Fibroblast of skin of back (primary cell): ENCODE measurements at places on chromosomes 16 and 17.

- no peak for DNase-seq
Measured at GRCh38 chr16:85104147-85104546, 8.1 kb downstream of the CIBAR2 start.

DNA sequence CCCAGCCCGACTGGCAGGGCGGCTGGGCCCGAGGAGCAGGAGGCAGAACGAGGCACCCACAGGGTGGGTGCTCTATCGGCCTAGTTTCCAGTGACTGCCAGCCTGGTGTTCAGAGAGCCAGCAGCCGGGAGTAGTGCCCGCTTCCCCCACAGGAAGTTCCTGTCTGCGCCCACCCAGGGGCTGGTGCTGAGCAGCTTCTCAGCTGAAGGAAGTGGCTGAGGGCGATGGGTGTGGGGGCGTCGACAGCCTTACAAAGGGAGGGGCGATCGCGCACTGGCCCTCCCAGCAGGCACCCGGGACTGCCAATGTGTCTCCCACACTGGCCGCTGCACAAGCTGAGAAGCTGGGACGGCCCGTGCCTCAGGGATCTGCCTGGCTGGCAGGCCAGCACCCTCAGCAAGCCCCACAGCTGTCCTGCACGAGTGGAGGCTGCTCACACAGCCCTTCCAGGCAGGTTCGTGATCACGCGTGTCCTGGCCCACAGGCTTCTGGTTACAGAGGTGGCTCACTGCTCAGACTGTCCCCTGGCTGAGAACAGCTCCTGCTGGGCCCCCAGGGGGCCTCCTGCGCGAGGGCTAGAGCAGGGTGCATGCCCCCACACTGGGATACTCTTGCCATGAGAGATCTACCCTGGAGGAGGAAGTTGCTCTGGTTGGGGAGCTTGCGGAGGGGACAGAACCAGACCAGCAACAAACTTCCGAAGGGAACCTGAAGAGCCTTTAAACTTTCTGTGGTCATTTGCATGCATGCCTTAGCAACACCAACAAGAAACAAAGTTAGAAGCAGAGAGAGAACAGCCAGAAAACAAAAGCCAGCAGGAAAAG is 2.5 kb downstream of the RNF166 start:
- DNase-seq: no peak

- DNase-seq: no peak
Measured at GRCh38 chr16:57889522-57889921, 81.4 kb downstream of the CNGB1 start.

DNA sequence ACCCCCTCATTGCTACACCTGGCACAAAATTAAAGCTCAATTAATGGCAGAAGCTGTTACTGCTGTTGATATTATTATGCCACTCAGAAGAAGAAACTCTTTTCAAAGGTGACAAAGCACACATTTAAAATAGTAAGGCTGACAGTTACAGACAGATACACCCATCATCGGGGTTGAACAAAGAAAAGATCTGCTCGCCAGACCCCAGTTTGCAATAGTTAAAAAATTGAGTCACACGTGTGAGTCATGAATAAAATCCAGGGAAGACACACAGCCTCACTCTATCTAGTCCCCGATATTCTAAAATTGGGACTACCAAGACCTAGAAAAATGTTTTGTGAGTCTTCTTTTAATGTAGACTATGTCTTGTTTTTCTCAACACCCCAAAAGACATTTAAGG is 330.0 kb upstream of the SOX9 start:
- peak; percentile 4 for DNase-seq

DNA sequence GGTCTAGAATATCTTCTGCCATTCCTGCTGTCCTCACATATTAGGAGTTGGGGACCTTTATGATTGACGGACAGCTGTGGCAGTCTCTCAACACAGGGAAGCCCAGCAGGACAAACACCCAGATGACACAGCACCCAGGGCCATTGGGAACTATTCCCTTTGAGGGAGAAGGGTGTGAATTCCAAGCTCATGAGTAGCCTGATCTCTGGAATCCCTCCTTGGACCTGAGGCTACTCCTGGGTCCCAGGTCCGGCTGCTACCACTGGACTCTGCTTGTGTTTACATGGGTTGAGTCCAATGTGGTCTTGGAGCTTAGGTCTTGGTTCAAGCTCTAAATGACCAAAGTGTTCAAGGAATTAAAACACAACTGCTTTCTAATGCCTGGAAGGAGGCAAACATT is 78.9 kb downstream of the SLC6A2 start:
- DNase-seq: no peak

GRCh38 chr17:45006927-45007461 is 38.9 kb upstream of the C1QL1 start:
- DNase-seq: no peak
